Adrenal gland (tissue), 19 donors: ENCODE measurements at places on chromosomes 5 and 9. TPM values are rescaled to one million over a fixed set of nuclear protein-coding genes. Genes with fewer than 3 reads are reported as not detected.

- no peak for DNase-seq
- H3K27me3 ChIP-seq, result no peaks in the 10 kb centered on the region
- H3K36me3 ChIP-seq, result no peaks in the 10 kb centered on the region
- peaks cover 7% of the 10 kb centered on the region for H3K4me1 ChIP-seq
- H3K4me3 ChIP-seq, result no peak overlapping the region
Measured at GRCh38 chr5:34897646-34898045, 17.7 kb downstream of the RAD1 start.

DNA sequence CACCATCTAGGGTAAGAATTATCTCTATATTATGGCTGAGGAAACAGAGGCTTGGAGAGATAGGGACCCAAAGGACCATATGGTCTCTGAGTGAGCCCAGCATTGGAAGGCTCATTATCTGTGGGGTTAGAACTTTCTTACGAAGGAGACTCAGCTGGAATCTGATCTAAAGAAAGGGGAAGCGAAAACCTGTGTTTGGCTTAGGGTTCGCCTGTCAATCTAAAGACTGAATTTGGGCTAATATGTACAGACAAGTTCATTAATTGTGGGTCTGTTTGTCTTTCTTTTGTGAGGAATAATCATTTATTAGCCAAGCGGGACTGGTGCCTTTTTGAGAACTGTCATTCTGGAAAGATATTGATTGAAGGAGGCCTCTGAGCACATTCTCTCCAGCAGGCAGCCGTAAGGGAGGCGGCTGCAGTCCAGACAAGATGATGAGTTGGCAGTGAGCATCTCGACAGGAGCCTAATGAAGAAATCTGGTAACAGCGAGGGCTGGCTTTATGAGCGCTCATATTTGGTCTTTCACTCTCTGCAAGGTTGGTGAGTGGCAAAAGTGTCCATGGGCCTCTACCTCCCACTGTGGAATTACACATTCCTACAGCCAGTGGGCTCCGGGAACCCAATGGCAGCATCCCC, 104.2 kb upstream of the GPR151 start:
- H3K27me3 ChIP-seq, result no peaks in the 10 kb centered on the region
- no peaks in the 10 kb centered on the region for H3K36me3 ChIP-seq
- H3K27ac ChIP-seq, result no peak overlapping the region
- DNase-seq, result no peak

- DNase-seq, result no peak
- no peak overlapping the region for H3K4me3 ChIP-seq
- H3K4me1 ChIP-seq, result no peaks in the 10 kb centered on the region
- no peaks in the 10 kb centered on the region for H3K27me3 ChIP-seq
- H3K36me3 ChIP-seq, result peaks cover 96% of the 10 kb centered on the region
Measured at GRCh38 chr5:150723845-150724244, 23.0 kb upstream of the RBM22 start.

DNA sequence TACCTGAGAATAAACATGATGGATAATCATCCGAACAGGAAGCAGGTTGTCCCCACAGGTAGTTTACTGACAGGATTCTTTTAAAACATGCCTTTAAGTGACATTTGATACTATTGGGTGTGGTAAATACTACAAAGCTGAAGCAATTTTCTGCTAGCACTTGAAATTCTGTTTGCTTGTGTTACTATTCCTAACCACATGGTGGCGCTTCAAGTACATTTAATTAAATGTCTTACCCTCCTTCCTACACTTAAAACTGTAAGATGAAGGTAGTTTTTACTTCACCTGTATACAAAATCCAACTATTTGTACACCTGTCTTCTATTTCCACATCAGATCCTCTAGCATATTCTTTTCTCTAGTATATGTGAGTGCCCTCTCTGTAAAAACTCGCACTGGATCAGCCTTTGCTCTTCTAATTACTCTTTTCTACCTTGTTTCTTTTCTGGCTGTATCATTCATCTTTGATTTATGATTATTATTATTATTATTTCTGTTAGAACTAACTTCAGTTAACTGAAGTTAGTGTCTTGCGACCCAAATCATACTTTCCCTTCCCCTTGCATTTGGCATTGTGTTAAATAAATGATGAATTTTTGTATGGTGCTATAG, 18.4 kb downstream of the SLC25A46 start:
- H3K36me3 ChIP-seq, result no peaks in the 10 kb centered on the region
- H3K4me3 ChIP-seq, result no peak overlapping the region
- H3K27me3 ChIP-seq, result no peaks in the 10 kb centered on the region
- no peak for DNase-seq

DNA sequence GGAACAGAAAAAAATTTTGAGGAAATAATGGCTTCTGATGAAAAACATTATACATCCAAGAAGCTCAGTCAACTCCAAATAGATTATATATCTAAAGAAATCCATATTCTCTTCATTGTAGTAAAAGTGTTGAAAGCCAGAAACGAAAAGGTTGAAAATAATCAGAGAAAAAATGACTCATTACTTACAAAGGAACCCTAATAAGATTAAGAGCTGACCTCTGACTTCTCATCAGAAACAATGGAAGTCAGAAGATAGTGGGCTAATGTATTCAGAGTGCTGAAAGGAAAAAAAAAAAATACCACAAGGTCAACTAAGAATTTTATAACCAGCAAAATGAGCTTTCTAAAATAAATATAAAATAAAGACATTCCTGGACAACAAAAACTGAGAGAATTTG, 60.0 kb downstream of the HSD17B4 start:
- H3K4me1 ChIP-seq, result no peaks in the 10 kb centered on the region
- peaks cover 19% of the 10 kb centered on the region for H3K36me3 ChIP-seq
- H3K4me3 ChIP-seq, result no peak overlapping the region
- H3K27ac ChIP-seq, result no peak overlapping the region
- no peak for DNase-seq

GRCh38 chr5:37567566-37567965, 188.4 kb downstream of the WDR70 start:
- no peak overlapping the region for H3K4me3 ChIP-seq
- H3K4me1 ChIP-seq, result no peaks in the 10 kb centered on the region
- H3K36me3 ChIP-seq, result no peaks in the 10 kb centered on the region
- no peaks in the 10 kb centered on the region for H3K27me3 ChIP-seq

DNA sequence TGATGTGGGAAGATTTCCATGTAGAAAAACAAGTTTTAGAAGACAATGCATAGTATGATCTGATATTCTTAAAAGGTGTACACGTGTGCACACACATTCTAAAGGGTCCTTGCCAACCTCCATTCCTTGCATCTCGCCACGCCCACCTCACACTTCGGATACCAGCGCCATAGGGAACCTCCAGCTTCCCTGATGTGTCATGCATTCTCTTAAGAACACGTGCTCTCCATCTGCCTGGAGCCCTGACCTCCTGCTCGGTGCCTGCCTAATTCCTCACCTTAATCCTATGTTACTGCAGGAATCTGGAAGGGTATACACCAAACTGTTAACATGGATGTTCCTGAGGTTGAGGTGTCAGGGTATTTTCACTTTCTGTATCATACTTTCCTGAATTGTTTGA, 63.1 kb downstream of the PTCD2 start:
- no peak for DNase-seq

DNA sequence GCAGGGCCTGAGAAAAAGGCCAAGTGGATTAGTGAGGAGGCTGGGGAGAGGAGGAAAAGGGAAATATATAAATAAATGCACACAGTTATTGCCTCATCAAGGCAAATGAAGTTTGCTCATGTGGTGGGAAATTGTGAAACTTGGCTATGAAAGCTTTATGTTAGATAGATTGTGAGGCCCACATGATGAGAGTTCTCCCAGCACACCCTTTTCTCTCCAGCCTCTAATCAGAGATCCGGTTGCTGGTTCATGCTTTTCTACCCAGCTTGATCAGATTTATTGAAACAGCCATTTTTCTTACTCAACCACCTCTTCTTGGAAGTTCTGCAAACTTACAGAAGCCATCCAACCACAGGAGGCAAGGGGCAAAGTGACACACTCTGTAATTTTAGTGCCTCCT, 125.8 kb upstream of the KLF4 start:
- no peak for DNase-seq
- no peaks in the 10 kb centered on the region for H3K27me3 ChIP-seq
- no peaks in the 10 kb centered on the region for H3K36me3 ChIP-seq
- H3K27ac ChIP-seq, result no peak overlapping the region

DNA sequence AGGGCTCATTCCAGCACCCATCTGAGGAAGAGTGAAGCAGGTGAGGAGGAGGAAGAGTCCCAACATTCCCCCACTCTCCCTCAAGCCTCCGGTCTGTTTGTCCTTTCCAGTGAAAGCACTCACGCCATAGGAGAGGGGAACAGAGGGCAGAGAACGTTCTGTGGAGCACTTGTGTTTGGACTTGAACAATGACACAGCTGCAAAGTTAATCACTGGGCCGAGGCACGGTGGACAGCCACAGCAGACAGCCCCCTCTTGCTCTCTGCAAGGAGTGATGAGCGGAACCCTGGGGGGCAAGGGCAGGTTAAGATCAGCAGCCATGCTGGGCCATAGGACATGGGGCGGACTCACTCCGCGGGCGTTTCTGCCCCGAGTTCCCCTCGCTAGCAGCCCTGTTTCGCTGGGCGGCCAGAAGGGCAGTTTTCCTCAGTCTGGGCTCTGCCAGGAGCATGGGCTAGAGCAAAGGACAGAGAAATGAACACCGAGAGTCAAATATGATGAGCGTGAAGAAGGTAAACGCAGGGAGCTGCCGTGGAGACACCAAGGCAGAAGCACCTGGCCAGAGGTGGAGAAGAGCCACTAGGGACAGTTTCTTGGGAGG, 185.7 kb downstream of the GAPVD1 start:
- H3K27me3 ChIP-seq, result no peaks in the 10 kb centered on the region
- no peak for DNase-seq
- H3K4me3 ChIP-seq, result no peak overlapping the region
- no peak overlapping the region for H3K27ac ChIP-seq
- no peaks in the 10 kb centered on the region for H3K36me3 ChIP-seq

- DNase-seq, result no peak
- no peaks in the 10 kb centered on the region for H3K27me3 ChIP-seq
- no peak overlapping the region for H3K4me3 ChIP-seq
Measured at GRCh38 chr5:3214838-3215374, 380.7 kb upstream of the IRX1 start.

DNA sequence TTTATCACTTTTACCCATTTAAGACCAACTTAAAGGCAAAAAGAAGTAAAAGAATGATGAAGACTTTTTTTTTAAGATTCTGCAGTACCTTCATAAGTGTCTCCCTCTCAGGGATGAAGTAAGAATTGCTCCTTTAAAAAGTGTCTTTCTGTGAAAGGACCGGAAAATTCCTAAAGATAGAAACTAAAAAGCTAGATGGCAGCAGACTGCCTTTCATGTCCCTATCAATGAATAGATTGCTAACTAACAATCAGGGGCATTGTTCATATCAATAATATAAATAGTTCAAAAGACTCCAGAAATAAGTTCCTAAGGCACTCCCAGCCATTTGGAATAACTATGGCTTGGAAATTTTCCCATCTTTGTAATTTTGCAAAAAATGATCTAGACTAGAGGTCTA, 558.0 kb downstream of the PDE4D start:
- H3K4me3 ChIP-seq, result no peak overlapping the region
- no peak for DNase-seq
- no peaks in the 10 kb centered on the region for H3K4me1 ChIP-seq
- no peak overlapping the region for H3K27ac ChIP-seq
- no peaks in the 10 kb centered on the region for H3K36me3 ChIP-seq
- no peaks in the 10 kb centered on the region for H3K27me3 ChIP-seq

DNA sequence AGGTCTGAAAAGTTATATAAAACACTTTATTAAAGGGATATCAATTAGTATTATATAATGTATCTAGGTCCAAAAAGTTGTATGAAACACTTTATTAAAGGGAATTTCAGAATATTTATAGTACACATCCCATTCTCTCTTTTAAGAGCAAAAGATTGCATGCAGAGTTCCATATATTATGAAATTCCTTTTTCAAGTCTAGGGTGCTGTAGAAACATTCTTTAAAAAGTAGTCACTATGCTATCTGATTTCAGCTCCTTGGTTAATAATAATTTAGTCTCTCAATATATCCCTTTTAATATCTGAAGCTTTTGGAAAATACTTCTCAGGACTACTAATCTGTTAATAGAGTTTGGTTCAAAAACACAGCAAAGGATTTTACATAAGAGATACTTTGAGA, 1496.1 kb upstream of the C9orf72 start:
- H3K36me3 ChIP-seq, result no peaks in the 10 kb centered on the region
- no peaks in the 10 kb centered on the region for H3K27me3 ChIP-seq
- DNase-seq, result no peak

- H3K36me3 ChIP-seq, result no peaks in the 10 kb centered on the region
- no peaks in the 10 kb centered on the region for H3K27me3 ChIP-seq
- DNase-seq, result no peak
- H3K4me3 ChIP-seq, result no peak overlapping the region
Measured at GRCh38 chr9:74921737-74922136, 31.0 kb downstream of the C9orf40 start.

DNA sequence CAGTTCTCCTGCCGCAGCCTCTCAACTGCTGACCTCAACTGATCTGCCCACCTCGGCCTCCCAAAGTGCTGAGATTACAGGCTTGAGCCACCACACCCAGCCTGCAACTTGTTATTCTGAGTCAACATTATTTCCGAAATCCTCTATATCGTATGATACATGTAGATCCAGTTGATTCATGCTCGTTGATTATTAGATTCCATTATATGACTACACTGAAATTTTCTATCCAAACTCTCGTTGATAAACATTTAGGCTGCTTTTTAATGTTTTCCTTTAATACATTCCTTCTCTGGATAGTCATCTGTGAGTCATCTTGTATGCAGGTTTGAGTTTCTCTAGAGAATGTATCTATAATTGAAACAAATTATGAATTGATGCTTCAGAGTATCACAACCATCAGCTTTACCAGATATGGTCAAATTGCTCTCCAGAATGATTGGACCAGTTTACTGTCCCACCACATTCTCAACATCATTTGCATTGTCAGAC, 4.1 kb downstream of the CDK7 start:
- no peaks in the 10 kb centered on the region for H3K36me3 ChIP-seq
- no peak for DNase-seq
- no peak overlapping the region for H3K27ac ChIP-seq
- H3K4me3 ChIP-seq, result no peak overlapping the region

DNA sequence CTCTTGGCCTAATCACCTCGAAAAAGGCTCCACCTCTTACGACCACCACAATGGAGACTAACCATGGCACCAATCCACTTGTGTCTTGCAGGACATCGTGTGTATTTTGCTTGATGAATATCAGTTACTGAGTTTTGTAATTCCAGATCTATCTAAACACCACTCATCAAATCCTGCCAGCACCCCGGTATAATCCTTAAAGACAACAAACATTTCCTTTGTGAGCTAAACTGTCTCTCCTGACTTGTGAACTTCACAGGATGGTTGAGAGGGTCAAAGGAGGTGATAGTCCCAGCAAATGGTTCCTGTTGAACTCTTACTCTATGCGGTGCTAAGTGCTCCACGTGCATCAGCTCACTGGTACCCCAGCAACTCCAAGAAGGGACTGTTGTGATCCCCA, 4.0 kb upstream of the TOR1B start:
- H3K4me1 ChIP-seq, result peaks cover 4% of the 10 kb centered on the region
- H3K27ac ChIP-seq, result no peak overlapping the region
- H3K4me3 ChIP-seq, result no peak overlapping the region
- no peak for DNase-seq
- H3K27me3 ChIP-seq, result no peaks in the 10 kb centered on the region

- H3K4me3 ChIP-seq, result no peak overlapping the region
- H3K27ac ChIP-seq, result no peak overlapping the region
- peak; percentile 55 for DNase-seq
- H3K36me3 ChIP-seq, result no peaks in the 10 kb centered on the region
Measured at GRCh38 chr5:14008819-14009311, 64.4 kb upstream of the DNAH5 start.

- no peak overlapping the region for H3K4me3 ChIP-seq
- H3K4me1 ChIP-seq, result peaks cover 75% of the 10 kb centered on the region
Measured at GRCh38 chr5:36883894-36884462, 7.4 kb downstream of the NIPBL start.

Gene C5
- 1.4 TPM for total RNA-seq

Gene SLC1A3
- 40.6 TPM for total RNA-seq

Gene LCN10
- not detected for total RNA-seq

Gene FGD3
- 6.7 TPM for total RNA-seq

Gene PCA3
- total RNA-seq, result 0.14 TPM

Gene COL23A1
- total RNA-seq, result 0.80 TPM
